ENCODE measurements at places on chromosomes 2 and 18. TPM values are rescaled to one million over a fixed set of nuclear protein-coding genes. Genes with fewer than 3 reads are reported as not detected.

TCF23 gene
- not detected for total RNA-seq

TNP1 gene
- not detected for total RNA-seq

MYO1B gene
- 41.1 TPM for total RNA-seq

AGXT gene
- not detected for total RNA-seq

HOXD12 gene
- total RNA-seq, result not detected

TUBA3E gene
- total RNA-seq, result 0.27 TPM

COLEC11 gene
- 13.5 TPM for total RNA-seq

DSG4 gene
- not detected for total RNA-seq

STPG4 gene
- total RNA-seq, result 0.22 TPM

TMEM198 gene
- total RNA-seq, result 4.6 TPM

SFTPB gene
- 323 TPM for total RNA-seq

NEU4 gene
- total RNA-seq, result not detected

ANO7 gene
- total RNA-seq, result 0.98 TPM

CHRNA1 gene
- not detected for total RNA-seq

TNS1 gene
- total RNA-seq, result 169 TPM

TBR1 gene
- not detected for total RNA-seq

ABCG8 gene
- total RNA-seq, result not detected
